ENCODE measurements at places on chromosomes 12 and 14.
A peak's percentile ranks its signal among the peaks of the same experiment; 100 is the strongest.

DNA sequence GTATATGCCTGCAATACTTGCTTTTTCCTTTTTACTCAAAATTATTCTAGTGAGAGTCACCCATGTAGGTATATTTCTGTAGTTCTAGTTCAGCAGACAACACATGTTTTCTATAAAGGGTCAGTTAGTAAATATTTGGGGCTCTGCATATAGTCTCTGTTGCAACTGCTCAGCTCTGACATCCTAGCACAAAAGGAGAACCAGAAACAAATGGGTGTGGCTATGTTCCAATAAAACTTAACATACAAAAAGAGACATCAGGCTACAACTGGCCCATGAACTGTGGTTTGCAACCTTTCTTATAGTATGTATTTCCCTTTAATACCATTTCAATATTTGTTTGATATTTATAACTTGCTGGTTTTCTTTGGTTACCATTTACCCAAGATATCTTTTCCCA, 11.9 kb downstream of the NT5DC3 start:
- peak; percentile 46 for DNase-seq

DNA sequence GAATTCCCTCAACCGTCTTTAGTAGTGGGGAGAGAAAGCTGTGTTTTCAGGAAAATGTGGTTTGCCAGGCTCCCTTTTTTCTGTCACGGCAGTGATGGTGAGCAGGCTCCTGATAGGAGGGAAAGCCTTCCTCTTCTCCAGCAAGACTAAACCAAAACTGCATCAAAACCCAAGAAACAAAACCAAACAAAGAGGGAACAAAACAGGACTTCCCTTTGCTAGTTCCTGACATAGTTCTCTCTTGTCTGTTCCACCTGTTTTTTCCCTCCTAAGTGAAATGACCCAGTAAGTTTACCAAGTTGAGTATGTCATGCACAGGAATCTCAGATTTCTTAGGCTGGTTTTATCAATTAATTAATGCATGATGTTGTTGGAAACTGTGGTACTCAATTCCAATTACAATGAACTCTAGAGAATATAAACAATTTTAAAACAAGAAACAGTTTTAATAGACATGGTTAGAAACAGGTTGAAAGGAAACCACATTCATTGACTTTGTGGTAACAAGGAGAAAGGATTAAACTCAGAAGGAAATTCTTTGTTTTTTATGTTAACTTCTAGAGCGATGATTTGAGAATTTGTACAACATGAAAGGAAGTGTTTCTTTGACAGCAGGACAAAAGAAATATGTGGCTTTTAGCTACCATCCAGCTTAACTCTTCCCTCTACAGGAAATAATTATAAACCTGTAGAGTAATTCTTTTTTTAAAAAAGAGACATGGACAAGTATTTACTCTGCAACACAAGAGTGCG, 23.0 kb upstream of the CSRP2 start:
- no peak for DNase-seq

GRCh38 chr12:94561943-94562411, 88.4 kb downstream of the TMCC3 start:
- no peak for DNase-seq

- no peak for DNase-seq
These were observed 17.1 kb upstream of the TSPAN11 start for GRCh38 chr12:30909349-30910037.

GRCh38 chr12:77032406-77032805, 33.0 kb downstream of the E2F7 start:
- DNase-seq: no peak

GRCh38 chr12:12202747-12203146, 64.1 kb downstream of the LRP6 start:
- no peak for DNase-seq

GRCh38 chr12:42936991-42937390, 347.4 kb upstream of the PRICKLE1 start:
- no peak for DNase-seq

DNA sequence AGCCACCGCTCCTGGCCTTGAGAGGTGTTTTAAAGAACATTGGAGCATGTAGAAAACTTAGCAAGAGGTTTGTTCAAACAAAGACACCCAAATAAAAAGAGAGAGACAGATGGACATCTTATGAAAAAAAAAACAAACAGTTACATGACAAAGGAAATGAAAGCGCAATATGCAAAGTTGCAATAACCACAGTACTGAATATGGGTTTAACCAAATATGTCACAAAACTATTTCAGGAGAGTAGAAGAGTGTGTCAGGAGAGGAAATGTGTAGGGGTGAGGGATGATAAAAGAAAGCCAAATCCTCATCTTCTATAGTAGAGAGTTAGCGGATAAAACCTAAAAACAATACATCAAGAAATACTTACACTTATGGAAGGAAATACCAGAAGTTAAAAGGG, 98.4 kb downstream of the GTF2A1 start:
- peak; percentile 6 for DNase-seq

DNA sequence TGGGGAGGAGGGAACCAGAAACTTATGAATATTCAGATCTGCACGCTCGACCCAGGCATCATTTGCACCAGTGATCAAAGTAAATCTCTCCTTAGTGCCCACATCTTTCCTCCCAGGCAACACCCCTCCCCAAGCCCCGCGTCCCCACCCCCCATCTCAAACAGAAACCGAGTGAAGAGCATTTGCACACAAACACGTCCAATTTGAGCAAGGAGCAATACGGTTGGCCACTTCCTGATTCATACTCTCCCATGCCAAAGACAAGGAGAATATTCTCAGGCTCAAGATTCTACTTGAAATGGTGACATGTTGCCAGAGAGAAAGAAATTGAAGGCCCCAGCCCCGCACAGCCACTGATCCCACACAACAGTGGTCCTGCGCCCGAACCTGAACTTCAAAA, 7.1 kb downstream of the FOXN3 start:
- DNase-seq: no peak

GRCh38 chr12:13233830-13234641, 37.5 kb downstream of the EMP1 start:
- DNase-seq: peak; percentile 75

DNA sequence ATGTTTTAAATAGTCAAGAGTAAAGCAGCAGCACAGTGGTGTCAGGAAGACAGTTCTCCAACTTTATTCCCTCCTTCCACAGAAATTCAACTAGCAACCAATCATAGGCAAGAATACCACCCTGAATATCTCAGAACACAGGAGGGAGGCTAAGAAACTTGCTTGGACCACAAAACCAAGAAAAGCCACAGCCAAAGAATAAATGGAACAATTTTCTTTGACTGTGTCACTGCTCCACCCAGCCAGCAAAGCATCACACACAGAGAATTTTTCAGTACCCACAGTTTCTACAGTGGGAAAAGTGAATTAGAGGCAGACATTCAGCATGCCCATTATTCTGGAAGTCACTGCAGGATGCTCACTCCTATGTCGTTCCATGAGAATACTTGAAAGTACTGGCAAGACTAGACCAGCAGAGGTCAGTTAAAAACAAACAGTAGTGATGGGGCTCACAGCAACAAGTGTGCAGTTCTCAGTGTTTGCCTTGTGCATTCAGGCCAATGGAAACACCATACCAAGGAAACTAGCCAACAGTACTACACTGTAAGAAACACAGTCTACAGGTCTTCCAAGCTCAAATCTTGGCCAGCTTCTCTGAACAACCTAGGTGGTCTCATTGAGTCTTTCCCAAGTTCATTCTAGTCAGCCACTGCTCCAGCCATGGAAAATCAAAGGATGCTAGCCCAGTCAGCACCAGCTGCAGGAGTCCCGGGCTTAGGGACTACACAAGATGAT, 56.8 kb upstream of the FOXG1 start:
- no peak for DNase-seq

DNA sequence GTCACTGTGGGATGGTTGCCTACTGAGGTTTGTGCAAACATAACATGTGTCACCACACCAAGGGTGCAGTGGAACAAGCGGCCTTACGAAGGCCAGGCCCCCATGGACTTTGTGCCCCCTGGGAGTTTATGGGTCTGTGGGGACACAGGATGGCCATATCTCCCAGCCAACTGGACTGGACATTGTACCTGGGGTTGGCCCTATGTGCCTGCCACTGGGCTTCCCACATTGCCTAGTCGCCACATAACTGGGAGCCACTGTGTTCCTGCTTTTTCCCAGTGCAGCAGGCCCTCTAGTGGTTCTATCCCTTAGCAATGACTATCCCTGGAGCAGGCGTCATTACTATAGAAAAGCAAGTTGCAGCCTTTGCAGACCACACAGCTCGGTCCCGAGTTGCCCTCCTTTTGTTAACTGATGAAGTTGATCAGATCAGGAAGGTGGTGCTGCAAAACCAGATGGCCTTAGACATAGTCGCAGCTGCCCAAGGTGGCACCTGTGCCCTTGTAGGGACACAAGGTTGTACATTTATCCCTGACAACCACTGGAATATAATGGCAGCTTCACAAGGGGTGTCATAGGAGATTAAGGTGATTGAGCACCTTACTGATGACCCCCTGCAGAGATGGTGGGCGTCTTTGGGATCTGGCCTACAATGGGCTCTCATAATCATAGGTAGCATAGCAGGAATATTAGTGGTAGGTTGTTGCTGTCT, 15.2 kb upstream of the RNASE12 start:
- DNase-seq: peak; percentile 72

- DNase-seq: no peak
These were observed 5.5 kb upstream of the VASH1 start for GRCh38 chr14:76755610-76756370.

- no peak for DNase-seq
These were observed 122.9 kb upstream of the AEBP2 start for GRCh38 chr12:19316425-19316824.

- DNase-seq: no peak
These were observed 77.7 kb upstream of the FRMD6 start for GRCh38 chr14:51574009-51574408.
